Lung (tissue), 17 donors: ENCODE measurements at places on chromosomes 7 and 10.

GRCh38 chr7:38905056-38905759, 3.8 kb downstream of the VPS41 start:
- no peak for DNase-seq

GRCh38 chr7:157009170-157009777, 1.2 kb downstream of the MNX1 start:
- DNase-seq, result no peak

DNA sequence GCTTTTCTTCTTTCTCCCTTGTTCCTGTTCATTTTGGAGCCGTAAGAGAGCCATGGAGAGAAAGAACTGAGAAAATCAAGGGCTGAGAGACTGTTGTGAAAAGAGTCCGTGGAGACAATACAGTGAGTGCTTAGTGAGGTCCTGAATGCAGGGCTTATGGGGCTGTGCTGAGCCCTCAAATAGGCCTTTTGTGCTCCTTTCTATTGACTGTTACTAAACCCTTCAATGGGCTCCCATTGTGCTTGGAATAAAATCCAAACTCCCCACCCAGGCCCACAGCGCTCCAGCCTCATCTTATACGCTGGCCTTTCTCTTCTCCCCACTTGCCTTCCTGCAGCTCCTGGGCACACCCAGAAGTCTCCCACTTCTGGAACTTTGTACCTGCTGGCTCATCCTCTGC, 243.1 kb upstream of the HABP2 start:
- DNase-seq, result no peak

- DNase-seq, result no peak
Measured at GRCh38 chr10:5511885-5512280, 12.5 kb upstream of the CALML5 start.

- DNase-seq, result no peak
Measured at GRCh38 chr7:47602272-47603004, 20.5 kb upstream of the TNS3 start.

DNA sequence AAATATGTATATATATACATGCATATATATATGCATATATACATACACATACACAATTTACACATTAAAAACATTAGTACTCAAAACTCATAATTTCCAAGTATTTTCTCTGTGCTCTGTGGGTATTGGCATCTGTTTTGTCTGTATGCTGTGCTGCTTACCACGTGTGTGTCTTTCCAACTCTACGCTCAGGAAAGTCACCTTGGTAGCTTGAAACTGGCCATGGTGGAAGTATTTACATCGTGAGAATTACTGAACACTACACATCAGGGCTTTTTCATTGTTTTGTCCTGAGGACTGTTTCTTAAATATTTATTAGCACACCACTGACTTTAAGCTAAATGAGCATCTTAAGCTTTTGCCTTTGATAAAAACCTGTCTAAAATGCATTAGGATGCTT, 79.6 kb downstream of the CREM start:
- no peak for DNase-seq

DNA sequence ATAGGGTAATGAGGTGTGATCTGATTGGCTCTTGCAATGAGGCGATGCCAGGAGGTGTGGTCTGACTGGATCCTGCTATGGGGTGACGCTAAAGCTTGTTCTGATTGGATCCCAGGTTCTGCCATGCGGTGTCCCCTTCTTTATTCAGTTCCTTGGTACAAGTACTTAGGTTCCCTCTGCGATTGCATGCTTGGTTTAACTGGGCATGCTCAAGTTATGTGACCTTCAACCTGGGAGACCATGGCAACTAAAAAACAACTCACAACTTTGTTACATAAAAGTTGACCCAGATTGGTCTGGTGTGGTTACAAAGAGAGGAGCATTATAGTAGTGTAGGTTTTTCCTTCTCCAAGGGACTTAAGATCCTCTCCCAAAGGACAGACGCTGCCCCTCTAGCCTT, 49.5 kb upstream of the DNAJC1 start:
- peak; percentile 14 for DNase-seq

- no peak for DNase-seq
Measured at GRCh38 chr7:35513828-35514227, 181.1 kb downstream of the HERPUD2 start.

DNA sequence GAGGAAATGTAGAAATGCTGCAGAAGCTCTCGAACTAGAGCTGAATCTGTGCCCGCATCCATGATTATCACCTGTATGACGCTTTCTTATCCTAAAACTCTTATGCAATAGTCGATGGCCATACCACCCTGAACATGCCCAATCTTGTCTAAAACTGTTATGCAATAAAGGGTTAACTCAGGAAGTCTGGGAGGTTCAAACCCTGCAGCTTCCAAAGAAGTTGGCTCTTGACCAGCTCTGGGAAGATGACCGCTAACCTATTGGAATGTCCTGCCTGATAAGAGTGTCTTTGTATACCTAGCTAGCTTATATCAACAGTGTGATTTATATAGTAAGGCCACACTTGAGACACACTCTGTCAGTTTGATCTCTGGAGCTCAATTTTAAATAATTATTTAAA, 3.4 kb upstream of the C10orf88 start:
- no peak for DNase-seq

GRCh38 chr7:135224027-135224426, 9.6 kb upstream of the STRA8 start:
- no peak for DNase-seq

GRCh38 chr10:132326344-132326889, 5.6 kb upstream of the LRRC27 start:
- DNase-seq, result no peak

DNA sequence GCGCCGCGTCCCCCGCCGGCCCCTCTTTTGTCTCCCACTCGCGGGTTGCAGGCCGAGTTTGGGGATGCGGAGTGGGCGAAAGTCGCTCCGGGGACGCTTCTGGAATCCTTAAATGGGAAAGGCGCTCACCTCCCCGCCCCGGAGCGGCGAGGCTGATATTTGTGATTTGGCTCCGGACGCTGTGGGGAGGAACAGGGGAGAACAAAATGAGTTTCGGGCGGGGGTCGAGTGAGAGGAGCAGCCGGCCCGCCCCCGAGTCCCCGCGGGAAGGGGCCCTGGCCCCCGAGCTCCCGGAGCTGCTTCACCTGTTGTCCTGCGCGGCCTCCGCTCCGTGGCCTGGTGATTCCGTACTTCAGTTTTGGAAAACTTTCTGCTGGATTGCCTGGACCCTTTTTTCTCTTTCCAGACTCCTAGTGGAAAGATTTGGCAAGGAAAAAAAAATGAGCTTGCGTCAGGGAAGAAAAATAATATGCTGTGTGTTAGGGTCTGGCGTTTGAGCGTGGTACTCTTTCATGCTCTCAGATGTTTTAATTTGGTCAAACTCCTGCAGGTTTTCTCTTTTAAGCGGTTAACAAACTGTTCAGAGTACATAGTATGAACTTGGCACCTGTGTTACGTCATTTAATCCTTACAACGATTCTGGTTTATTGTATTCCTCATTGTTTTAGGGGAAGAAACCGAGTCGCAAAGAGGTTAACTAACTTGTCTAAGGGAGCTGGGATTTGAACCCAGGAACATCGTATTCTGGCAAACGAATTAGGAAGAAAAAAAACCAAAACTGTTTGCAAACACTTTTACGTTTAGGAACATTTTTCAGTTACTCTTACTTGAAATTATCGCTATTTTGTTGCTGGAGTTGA, 924 bp downstream of the BMPR1A start:
- DNase-seq, result peak; percentile 64

DNA sequence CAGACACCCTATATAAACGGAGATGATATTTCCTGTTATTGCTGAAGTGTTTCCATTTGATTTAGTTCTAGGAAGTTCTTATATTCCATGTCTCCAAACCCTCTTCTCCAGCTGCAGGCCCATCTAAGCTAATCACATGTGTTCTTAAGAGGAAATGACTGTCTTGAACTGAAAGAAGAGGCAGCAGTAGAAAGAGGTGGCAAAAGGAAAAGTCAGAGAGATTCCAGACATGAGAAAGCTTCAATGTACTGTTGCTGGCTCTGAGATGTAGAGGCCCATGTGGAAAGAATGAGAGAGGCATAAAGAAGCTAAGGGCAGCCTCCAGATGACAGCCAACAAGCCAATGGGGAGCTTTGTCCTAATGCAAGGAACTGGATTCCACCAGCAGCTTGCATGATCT, 287.2 kb downstream of the GFRA1 start:
- no peak for DNase-seq

GRCh38 chr7:157622408-157623205, 285.8 kb downstream of the DNAJB6 start:
- no peak for DNase-seq

DNA sequence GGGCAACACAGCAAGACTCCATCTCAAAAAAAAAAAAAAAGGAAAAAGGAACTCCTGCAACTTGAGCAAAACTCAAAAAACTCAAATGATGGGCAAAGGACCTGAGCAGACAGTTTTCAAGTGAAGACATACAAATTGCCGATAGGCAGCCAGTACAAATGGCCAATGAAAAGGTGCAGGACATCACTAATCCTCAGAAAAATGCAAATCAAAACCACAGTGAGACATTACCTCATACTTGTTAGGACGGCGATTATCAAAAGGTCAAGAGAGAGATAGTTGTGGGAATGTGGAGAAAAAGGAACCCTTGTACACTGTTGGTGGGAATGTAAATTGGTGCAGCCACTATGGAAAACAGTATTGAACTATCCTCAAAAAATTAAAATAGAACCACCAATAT, 16.8 kb downstream of the SVOPL start:
- no peak for DNase-seq

DNA sequence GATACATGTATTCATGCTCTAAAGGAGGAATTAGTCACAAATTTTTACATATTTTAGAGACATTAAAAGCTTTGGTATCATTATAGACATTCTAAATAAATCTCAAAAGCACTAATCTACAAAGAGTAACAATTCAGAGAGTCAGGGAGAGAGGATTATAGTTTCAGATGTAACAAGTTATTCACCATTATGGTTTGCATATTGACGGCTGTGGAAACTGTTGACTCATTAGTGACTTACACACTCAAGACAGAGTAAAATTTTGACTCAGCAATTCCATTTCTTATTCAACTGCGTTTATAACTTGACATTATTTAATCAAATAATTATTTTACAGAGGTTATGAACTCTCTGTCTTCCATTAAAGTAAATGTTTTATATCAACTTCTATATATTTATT, 95.4 kb upstream of the SEMA3C start:
- no peak for DNase-seq

- no peak for DNase-seq
Measured at GRCh38 chr7:23072922-23073321, 32.7 kb upstream of the KLHL7 start.

- no peak for DNase-seq
Measured at GRCh38 chr10:102150970-102151773, 1.0 kb upstream of the NOLC1 start.

DNA sequence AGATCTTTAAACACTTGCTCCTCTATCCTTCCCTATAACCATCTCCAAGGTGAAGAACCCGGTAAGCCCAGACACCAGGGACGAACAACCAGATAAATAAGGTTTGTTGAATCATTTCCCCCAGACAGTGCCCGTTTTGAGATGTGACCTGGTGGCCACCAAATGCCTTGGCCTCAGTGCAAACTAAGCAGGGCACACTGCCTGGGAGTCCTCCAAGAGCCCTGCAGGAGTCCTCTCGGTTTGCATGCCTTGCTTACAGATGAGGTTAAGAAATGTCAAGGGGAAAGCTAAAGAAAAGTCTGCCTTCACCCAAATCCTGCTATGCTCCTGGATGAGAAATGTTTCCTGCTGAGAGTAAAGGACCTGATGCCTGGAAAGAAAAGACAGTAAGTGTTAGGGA, 31.6 kb downstream of the SLIT1 start:
- no peak for DNase-seq

GRCh38 chr10:92681306-92681834, 8.4 kb upstream of the HHEX start:
- no peak for DNase-seq

GRCh38 chr7:22356701-22357310, at the start of gene RAPGEF5:
Gene RAPGEF5 (minus strand): TSS chr7:22357154. CDS start chr7:22357060, 94 bp downstream.
- DNase-seq, result peak; percentile 61

DNA sequence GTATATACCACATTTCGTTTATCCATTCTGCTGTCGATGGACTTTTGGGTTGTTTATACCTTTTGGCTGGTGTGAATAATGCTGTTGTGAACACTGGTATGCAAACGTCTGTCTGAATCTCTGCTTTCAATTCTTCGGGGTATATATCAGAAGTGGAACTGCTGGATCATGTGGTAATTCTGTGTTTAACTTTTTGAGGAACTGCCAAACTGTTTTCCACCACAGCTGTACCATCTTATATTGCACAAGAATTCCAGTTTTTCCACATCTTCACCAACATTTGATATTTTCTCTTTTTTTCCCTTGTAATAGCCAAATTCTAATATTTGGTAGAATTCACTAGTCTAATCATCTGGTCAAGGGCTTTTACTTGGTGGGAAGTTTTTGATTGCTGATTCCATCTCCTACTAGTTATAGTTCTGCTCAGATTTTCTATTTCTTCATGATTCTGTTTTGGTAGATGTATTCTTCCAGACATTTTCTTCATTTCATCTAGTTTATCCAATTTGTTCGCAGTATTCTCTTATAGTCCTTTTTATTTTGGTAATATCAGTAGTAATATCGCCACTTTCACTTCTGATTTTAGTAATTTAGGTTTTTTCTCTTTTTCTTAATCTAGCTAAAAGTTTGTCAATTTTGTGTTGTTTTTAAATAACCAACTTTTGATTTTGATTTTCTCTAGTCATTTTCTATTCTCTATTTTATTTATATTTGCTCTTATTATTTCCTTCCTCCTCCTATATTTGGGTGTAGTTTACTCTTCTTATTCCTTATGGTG, 271.2 kb downstream of the ZEB1 start:
- no peak for DNase-seq

GRCh38 chr7:106367664-106368063, 82.9 kb upstream of the NAMPT start:
- DNase-seq, result no peak

DNA sequence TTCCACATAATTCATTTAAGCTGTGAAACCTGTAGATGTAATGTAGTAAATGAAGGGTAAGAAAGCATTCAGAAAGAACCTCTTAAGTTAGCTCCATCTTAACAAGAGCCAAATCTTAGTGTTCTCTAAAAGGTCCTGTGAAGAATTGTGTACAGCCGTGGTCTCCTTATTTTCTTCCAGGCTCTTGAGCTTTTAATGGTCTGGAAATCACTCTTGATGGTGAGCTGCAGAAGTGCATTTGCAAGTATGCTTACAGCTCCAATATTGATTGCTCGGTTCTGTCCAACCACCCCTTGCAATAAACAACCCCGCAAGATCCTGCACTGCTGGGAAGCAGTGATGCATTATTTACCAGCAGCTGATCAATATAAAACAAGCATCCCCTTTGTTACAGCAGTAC, 690.8 kb upstream of the FZD8 start:
- DNase-seq, result no peak

GRCh38 chr7:54186336-54186735, 355.8 kb upstream of the VSTM2A start:
- DNase-seq, result peak; percentile 17

- no peak for DNase-seq
Measured at GRCh38 chr7:103389263-103389662, 41.8 kb downstream of the PSMC2 start.

- DNase-seq, result no peak
Measured at GRCh38 chr7:79292834-79293233, 160.6 kb downstream of the MAGI2 start.

- no peak for DNase-seq
Measured at GRCh38 chr7:86786376-86786775, 142.7 kb downstream of the GRM3 start.

GRCh38 chr7:155362380-155363145, 64.9 kb downstream of the INSIG1 start:
- no peak for DNase-seq

- no peak for DNase-seq
Measured at GRCh38 chr10:104622598-104623209, 18.4 kb upstream of the SORCS3 start.
